Activated CD4-positive, alpha-beta T cell treated with anti-CD3 and anti-CD28 coated beads for 4 hours (primary cell): ENCODE measurements at places on chromosomes 3 and 15.

GRCh38 chr3:52407779-52408178 is 37.1 kb downstream of the SEMA3G start:
- DNase-seq: no peak

DNA sequence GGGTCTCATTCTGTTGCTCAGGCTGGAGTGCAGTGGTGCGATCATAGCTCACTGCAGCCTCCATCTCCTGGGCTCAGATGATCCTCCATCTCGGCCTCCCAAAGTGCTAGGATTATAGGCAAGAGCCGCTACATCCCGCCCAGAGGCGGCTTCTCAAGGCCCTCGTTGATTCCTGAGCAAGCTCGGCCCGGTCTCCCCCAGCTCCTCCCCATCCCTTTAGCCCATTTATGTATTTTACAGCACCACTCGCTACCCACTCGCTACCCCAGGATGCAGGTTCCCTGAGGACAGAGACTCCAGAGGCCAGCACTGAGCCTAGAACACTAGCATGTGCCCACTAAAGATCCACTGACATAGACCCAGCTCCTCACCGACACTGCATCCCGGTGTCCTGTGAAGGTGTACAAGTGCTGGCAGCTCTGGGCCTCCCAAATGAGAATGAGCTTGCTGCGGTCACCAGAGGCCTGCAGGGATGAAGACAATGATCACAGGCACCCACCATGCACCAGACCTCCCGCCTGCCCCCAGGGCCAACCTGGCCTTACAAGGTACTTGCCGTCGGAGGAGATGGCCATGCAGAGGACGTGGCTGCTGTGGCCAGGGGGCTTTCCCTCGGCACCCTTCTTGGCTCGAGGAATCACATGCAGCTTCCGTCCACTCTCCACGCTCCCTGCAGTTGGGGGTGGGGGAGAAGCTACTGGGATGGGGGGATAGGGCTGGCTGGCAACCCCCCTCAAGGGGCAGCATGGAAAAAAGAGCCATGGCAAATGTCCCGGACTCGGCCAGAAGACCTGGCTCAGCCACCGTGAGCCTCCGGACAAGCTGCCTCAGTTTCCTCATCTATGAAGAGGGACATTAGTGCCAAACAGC is 5.6 kb downstream of the RRP9 start:
- no peak for DNase-seq

DNA sequence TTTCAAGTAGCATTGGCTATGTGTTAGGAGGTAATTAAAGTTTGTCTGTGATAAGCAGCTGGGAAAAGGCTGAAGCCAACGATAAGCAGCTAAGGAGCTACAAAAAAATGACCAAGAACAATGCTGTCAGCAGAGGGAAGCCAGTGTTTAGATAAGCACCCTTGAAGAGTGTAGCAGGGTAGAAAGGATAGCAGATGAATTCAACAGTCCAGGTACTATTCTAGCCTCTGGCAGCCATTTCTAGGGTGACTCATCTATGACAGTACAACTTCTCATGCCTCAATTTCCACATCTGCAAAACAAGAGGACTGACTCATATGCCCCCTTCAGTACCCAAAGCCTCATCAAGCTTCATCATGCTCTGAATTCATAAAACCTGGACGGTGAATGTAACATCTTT is 617.6 kb upstream of the UBE2E2 start:
- no peak for DNase-seq

GRCh38 chr15:51368751-51369450 is 27.4 kb downstream of the GLDN start:
- no peak for DNase-seq

- DNase-seq: no peak
Measured at GRCh38 chr15:70698836-70699390, 64.4 kb downstream of the UACA start.

GRCh38 chr15:56292546-56293316 is 49.1 kb upstream of the RFX7 start:
- DNase-seq: no peak

GRCh38 chr3:152266221-152266995 is 2.3 kb upstream of the MBNL1 start:
- no peak for DNase-seq

GRCh38 chr15:29337156-29337959 is 67.7 kb upstream of the NSMCE3 start:
- no peak for DNase-seq

GRCh38 chr3:56987238-56987895 is 73.1 kb upstream of the SPATA12 start:
- no peak for DNase-seq

DNA sequence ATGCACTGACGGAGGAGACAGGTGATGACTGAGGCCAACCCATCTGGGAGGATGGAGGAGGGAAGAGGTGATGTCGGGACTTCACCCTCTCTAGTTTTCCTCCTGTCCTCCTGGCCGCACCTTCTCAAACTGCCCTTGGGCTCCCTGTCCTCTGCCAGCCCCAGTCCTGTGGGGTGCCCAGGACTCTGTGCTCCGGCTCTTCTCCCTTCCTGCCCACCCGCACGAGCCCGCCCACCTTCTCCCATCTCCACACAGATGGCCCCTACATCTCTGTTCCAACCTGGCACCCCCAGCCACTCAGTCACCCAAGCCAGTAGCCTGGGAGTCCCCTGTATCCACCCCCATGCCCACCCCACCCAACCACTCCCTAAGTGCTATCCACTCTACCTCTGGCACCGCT is 206.7 kb upstream of the LINGO1 start:
- DNase-seq: no peak

GRCh38 chr3:66795365-66795764 is 202.7 kb upstream of the KBTBD8 start:
- no peak for DNase-seq

DNA sequence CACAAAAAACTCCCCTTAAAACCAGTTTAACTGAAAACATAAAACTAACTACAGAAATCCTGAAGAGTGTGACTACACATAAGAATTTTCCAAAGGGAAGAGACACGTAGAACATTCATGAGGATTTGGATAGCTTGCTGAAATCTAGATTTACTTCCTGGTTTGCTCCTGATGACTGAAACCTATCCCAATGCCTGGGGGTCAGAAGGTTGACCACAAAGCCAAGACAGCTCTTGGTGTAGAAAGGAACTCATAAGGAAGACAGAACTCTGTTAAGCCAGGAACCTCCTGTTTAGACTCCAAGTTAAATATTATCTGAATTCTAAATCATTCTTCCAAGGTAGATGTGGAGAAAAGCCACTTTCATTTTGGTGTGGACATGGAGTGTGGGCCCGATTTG is 92.8 kb downstream of the TFG start:
- no peak for DNase-seq

DNA sequence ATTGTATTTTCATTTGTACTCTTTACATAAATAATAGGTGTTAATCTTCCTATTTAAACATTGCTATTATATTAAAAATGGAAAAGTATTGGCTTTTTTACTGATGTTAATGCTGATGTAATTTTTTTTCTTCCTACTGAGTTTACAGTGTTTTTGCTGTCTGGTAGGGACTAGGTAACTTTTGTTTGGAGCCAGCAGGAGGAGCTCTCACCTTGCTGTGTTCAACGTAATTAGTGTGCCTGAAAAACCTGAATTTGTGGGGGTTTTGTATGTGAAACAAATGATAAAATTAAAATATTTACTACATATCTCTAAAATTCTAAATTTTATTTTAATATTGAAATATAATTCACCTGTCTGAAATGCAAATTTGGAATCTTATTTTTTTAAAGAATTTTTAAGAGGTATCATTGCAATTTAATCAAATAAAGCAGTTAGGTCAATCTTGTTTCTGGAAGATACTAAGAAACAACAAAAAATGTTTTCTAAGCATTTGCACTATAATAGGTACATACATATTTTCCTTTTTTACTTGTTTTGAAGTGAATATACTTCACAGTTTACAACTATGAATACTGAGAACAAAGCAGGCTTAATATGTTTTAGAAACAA is 48.8 kb downstream of the EPHA6 start:
- DNase-seq: no peak

DNA sequence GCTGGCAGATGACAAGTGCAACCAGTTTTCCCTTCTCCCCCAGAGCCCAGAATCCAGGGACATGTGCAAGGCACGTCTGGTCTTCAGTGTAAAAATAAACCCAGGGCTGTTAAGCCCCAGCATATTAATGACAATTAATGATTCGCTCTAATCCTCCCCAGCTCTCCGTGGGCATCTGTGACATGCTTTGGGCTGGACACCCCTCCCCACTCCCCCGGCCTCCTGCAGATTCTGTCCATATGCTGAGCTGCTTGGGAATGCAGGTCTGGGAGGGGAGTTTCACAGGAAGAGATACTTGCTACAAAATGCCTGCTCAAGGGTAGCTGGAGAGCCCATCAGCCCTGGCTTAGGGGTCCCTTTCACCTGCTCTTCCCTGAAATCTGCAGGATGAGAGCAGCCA is 43.0 kb upstream of the NTRK3 start:
- DNase-seq: no peak

DNA sequence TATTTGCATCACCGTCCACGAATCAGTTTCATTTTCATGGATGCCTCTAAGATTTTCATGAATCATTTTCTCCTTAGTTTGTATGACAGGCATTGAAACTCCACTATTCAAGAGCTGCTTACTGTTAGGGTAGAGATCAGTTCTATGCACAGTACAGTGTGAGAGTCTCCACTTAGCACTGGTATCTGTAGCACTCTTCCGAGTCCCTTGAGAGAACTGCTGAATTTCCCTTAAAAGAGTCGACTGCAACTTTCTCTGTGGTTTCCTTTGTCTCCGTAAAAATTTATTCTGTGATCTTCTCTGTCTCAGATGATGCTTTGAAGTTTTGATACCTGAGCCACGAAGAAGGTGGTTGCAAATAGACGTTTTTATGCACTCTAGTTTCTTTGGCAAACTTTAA is 14.8 kb downstream of the GTPBP8 start:
- DNase-seq: no peak

DNA sequence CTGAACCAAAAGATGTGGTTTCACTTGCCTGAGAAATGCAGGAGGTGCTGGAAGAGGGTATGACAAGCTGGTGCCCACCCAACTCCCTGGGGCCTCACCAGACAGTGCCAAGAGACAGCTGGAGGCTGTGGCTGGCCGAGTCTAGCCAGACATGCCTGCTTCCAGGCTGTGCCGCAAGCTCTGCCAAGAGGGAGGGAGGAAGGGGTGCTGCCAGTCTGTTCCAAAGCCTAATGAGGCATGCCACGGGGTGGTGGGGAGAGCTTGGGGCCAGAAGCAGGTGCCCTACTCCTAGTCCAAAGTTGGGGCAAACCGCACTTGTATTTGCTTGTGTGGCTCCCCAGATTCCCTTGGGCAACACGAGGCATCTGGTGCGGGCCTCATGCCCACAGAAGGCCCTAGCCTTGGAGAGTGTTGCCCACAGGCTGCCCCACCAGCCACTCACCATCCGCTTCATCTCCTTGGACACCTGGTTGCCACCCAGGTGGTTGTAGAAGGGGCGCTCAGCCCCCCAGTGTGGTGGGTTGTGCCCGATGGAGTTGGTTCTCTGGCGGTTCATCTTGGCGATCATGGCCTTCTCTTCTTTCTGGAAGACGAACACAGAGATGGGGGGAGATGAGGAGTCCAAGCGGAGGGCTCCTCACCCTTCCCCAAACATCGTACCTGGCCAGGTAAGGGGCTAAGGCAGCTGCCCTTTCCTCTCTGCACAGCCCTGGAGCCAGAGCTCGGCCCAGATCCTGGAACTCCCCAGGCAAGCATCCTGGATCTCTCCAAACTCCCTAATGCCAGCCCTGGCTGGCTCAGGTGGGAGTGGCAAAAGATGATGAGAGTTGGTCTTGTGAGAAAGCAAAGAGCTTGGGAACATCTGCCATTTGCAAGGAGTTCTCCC is 123.4 kb downstream of the SEC22A start:
- DNase-seq: no peak

- peak; percentile 25 for DNase-seq
Measured at GRCh38 chr3:101809178-101810021, 30.4 kb downstream of the NXPE3 start.

- DNase-seq: no peak
Measured at GRCh38 chr15:97947465-97948260, 12.8 kb upstream of the ARRDC4 start.
